A549 treated with CpdA at 1 μM for 4 hours (cell line): ENCODE measurements at places on chromosomes 6 and 20. TPM values are rescaled to one million over a fixed set of nuclear protein-coding genes. Genes with fewer than 3 reads are reported as not detected.

The SLC4A11 gene
- total RNA-seq: 4.0 to 5.8 TPM (median 5.3 TPM) in 5 replicates

The DYNLT2 gene
- total RNA-seq: 0.47 to 0.78 TPM (median 0.55 TPM) in 5 replicates

The PPIL4 gene
- total RNA-seq: 14.1 to 24.1 TPM (median 15.9 TPM) in 5 replicates

The COL19A1 gene
- not detected in 5 replicates for total RNA-seq

The PAK5 gene
- total RNA-seq: not detected in 5 replicates

The SLC22A3 gene
- 33.6 to 41.1 TPM (median 38.2 TPM) in 5 replicates for total RNA-seq
